MCF 10A (cell line): ENCODE measurements at places on chromosomes 2 and 18. TPM values are rescaled to one million over a fixed set of nuclear protein-coding genes. Genes with fewer than 3 reads are reported as not detected.

MARCHF4 gene
- total RNA-seq, result 0.17 and 0.33 TPM in 2 replicates

CRYGD gene
- total RNA-seq, result not detected in 2 replicates

EMILIN1 gene
- 0.20 and 0.21 TPM in 2 replicates for total RNA-seq

ACMSD gene
- total RNA-seq, result not detected in 2 replicates

DNA sequence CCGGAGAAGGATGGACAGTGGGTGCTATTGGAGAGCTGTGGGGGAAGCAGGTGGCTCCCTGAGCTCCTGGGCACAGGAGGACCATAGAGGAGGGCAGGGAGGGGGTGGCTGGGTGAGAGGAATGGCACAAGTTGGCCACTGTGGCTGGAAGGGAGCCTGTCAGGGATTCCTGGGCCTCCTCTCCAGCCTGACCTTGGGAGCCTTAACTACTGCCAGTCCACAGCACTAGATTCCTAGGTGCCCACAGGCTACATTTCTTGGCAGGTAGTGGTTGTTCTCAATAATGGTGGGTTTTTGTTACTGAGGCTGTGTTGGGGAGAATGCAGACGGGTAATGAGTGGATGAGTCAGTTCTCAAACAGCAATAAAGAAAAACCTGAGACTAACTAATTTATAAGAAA, 26.0 kb downstream of the EFHD1 start:
- no peaks in the 10 kb centered on the region for H3K4me1 ChIP-seq
- H3K4me3 ChIP-seq, result no peak overlapping the region
- no peaks in the 10 kb centered on the region for H3K27me3 ChIP-seq
- no peak overlapping the region for H3K27ac ChIP-seq
- no peaks in the 10 kb centered on the region for H3K36me3 ChIP-seq

- no peak overlapping the region for H3K27ac ChIP-seq
- peaks cover 6% of the 10 kb centered on the region for H3K4me1 ChIP-seq
- no peaks in the 10 kb centered on the region for H3K27me3 ChIP-seq
- no peak overlapping the region for H3K4me3 ChIP-seq
Observed at GRCh38 chr2:17557596-17557995, 17.1 kb downstream of the VSNL1 start.
